ENCODE measurements at places on chromosomes 6 and 20.

DNA sequence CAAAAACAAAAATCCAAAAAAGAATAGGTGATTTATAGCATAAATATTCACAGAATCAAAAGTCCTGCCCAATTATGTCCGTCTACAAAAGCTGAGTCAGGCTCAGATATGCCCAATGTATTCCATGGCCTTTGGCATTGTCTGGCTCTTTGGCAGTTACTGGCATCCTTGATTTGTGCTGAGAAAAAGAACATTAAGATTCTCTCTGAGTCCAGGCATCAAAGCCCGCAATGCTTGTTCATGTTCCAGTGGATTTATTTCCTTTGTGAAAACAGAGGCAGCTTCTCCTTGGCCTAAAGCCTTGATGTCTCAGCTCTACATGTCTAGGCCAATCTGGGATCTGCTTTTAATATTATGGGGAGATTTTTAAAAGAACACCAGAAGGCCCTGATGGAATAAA lies 76.1 kb upstream of the SLC4A11 start:
- no peak for DNase-seq

- no peak for DNase-seq
These were observed 10.8 kb upstream of the NHSL1 start for GRCh38 chr6:138510093-138510492.

DNA sequence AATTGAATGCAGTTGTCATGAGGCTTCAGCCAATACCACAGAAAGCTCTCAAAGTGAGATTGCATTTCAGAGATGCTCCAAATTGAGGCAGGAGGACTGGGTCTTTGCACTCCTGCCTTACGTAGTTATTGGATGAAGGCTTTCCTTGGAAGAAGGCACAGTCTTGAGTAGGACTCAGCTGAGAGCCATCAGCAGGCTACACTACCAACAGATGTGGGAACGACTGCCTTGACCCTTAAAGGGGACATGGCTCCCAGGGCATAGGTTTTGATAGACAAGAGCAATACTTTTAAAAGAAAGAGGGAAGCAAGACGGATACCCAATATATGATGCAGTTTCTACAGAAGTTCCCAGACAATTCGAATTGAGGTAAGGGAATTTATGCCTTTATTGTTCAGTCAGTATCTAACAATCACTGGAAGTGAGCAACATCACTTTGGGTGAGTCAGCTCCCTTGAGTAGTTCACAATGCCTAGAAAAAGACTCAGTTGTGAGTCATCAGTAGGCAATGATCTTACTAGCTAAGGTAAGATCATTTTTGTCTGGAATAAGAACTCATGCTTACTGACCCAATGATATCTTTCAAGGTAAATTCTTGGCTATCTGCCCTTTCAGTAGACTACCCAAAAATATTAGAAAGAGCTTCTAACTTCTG lies 390.8 kb downstream of the GJA1 start:
- no peak for DNase-seq

DNA sequence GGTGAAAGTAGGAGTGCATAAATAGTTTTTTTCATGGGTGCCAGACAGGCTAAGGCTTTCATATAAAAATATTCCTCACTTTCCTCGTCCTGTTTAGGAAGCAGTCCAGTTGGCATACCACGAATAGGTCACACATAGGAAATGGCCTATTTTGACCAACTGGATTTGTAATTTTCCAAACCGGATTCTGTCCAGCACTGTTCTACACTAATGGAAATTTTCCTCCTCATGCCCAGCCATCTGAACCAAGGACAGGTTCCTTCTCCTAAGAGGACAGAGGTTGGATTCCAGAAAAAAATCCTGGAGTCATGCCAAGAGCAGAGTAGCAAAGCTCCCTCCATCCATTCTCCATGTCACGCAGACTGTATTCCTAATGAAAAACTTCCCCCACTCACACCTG lies 43.1 kb downstream of the PANK2 start:
- DNase-seq, result no peak

DNA sequence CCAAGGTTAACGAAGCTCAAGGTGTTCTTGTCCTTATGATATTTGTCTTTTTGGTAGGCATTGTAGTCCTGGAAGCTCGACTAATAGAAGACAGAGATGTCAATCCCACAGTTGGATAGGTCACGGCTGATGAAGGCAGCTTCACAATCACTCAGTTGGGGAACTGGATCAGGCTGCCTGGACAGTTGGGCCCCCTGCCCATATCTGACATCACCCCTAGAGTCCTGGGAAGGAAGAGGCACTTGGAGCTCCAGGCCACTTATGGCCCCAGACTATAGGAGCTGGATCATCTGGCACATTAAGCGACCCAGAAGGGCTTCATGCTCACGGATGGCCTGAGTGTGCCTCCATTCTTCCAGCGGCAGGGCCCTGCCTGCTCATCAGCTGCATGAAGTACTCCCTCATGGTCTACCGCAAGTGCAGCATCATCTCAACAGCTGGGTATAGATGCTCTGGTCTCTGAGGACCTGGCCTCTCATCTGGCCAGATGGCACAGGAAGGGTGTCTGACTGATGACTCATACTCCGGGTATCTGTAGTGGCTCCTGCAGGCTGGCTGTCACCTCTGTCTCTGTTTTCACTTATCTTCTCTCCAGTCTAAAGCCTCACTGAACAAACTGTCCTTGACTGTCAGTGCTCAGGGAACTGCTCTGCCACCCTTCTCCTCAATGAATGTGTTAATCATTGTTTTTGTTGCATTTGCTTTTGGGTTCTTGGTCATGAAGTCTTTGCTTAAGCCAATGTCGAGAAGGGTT lies 29.2 kb upstream of the SSR1 start:
- no peak for DNase-seq

DNA sequence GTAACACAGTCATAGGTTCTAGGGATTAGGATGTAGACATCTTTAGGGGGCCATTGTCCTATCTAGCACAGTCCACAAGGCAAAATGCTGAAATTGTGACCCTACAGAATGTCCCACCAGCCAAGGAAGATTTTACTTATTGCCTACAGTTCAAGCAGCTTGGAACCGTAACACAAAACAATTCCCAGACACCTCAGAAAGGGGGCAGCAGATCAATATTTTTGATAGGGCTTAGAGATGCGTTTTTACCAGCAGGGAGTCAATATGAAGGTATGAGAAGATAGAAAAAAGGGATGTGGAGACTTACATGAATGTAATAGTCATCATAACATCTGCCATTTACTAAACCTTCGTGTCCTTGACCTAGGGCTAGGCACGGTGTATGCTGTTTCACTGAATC lies 81.0 kb downstream of the TMEM170B start:
- DNase-seq, result no peak

DNA sequence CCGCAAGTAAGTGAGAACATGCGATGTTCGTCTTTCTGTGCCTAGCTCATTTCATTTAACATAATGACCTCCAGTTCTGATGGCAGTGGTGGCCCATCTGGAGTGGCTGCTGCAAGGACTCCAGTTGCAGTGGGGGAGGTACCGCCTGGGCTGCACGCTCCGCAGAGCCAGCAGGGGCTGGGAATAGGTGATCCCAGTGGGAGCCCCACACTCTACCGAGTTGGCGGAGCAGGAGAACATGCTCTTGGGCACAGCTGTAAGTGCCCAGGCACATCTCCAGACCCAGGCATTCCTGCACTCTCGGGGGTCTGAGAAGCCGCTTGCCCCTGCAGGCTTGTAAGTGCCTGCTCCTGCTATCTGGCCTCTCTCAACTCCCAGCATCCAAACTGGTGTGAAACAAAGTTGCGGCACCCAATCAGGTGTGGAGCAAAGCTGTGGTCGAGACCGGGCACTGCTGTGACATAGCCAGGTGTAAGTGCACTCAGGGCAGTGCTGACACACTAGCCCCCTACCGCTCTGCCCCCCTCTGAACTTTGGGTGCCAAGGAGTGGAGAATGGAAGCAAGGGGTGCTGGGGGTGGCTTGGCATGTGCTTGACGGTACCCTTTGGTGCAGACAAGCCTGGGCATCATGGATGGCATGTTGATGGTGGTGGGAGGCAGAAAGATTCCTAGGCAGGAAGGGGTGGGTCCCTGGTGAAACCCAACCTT lies 130.2 kb downstream of the HTR1B start:
- DNase-seq, result no peak

DNA sequence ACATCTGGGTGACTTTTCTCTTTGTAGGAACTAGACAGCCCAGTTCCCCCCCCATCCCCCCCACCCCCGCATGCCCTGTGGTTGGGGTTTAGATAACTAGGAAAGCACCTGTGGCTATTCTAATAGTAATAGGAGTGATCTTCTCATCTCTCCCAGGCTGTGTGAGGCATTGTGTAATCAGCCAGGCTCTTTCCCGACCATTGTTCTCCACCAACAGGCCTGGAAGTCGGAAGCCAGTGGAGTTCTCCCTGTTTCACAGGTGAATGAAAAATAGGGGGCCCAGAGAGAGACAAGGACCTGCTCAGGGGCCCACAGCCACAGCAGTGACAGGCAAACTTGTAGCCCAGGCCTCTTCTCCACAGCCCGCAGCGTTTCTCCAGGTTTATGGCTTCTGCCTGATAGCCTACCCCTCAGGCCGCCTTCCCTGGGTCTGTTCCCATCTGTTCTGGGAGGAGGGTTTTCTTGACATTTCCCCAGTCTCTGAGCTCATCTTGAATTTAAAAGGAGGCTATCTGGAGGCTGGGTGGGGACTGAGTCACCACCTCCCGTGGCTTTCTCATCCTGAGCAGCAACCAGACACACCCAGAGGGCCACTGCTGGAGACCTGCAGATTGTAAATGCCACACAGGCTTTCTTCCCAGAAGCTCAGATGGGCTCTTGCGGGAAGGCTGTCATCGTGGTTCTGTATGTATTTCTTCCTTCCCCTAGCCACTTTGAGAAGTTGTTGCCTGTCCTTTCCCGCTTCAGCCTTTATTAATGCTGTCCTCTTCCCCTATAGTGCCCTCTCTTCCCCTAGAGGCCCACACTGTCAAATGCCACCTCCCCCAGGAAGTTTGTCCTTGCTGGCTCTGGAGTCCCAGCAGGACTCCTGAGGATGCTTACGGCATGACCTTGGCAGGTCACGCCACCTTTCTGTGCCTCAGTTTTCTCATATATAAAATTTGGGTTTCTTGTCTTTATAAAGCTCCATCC lies 75.9 kb upstream of the MYL9 start:
- DNase-seq, result no peak

DNA sequence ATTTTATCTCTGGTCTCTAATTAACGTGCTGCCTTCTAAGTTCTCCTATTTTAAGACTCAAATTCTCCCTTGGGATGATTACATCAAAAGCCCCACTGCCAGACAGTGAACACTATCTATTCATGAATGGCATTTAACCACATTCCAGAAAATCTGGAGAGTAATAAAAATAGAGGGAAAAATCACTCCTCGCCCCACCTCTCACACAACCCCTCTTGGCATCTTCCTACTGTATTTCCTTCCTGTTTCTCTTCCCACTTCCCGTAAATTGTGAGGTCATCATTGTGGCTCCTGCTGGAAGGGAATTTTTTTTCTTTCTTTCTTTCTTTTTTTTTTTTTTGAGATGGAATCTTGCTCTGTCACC lies 31.5 kb downstream of the RAB44 start:
- DNase-seq, result no peak

DNA sequence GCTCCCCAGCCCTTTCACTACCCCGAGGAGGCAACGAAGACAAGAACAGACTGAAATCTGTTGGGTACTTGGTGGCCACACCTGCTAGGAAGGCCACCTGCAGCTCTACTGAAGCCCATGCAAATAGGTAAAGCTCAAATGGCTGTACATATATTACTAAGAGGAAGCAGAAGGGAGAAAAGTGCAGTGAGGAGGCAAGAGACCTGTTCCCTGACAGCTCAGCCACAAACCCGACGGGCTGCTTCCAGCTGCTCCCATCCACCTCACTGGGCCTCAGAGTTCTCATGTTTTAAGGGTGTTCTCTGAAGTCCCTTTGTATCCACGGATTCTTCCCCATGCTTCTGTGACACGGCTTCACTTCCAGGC lies 24.6 kb downstream of the TRAM2 start:
- no peak for DNase-seq

DNA sequence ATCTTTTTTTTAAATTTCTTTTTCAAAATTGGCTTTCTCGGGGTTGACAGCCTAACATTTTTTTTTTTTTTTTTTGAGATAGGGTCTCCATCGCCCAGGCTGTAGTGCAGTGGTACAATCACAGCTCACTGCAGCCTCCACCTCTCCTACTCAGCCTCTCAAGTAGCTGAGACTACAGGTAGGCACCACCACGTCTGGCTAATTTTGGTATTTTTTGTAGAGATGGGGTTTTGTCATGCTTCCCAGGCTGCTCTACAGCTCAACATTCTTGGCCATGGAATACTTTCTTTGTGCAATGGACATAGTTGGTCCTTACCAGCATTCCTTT lies 6.4 kb upstream of the CTNNBL1 start:
- DNase-seq, result no peak

DNA sequence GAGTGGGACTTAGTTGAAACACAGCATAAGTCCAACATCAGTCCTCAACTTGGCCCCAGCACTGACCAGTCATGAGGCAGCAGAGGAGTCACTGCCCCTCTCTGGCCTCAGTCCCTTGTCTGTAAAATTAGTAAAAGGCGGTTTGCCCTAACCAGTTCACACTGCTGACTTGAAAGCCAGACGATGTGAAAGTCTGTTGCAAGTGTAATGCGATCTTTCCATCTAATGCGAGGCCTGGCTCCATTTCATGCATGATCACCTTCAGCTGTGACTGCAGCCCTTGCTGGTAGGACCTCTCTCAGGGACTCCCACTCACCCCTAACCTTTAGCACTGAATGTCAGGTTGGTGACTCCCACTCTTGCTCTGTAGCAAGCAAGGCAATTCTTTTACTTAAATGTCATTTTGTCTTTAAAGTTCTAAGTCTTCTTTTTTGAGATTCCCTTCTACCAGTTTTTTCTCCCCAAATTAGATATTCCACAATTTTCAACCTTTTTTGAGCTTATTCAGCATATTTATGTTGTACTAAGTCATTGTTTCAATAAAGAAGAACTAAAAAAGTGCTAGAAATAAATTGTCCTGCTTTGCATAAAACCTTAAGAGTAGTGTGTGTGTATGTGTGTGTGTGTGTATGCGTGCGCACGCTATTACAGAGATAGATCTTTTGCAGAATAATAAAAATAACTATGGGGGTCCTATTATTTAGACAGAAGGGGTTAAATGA lies 245.5 kb downstream of the PACRG start:
- DNase-seq, result no peak

- no peak for DNase-seq
These were observed 187.2 kb downstream of the LRFN2 start for GRCh38 chr6:40399888-40400457.

DNA sequence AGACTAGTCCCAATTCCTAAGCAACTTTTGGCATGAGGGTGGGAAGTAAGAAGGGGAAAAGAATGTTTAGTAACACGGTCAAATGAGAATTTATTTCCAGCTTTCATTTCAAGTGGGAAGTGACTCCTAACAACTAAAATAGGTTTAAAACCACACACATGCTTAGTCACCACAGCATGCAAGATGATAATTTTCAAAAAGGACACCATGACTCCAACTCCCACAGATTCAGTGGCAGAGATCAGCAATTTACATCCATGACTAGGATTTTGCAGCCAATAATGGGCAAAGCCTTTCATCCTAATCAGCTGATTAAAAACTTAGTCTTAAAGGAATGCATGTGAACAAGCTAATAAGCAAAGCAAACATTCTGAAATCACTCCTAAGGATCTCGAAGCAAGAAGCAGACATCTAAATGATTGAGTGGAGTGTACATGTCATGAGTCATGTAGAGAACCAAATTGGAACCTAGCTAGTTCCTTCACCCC lies 48.1 kb upstream of the GCLC start:
- no peak for DNase-seq

GRCh38 chr6:89604653-89605052 lies 33.9 kb downstream of the LYRM2 start:
- no peak for DNase-seq

- no peak for DNase-seq
These were observed 1.6 kb downstream of the CYP39A1 start for GRCh38 chr6:46651006-46651405.

Measured in stimulated activated CD8-positive, alpha-beta memory T cell treated with anti-CD3 and anti-CD28 coated beads, Interleukin-4, amount 100 ng/mL, for 1 hour (primary cell).